ENCODE measurements at places on chromosomes 12 and 14.

DNA sequence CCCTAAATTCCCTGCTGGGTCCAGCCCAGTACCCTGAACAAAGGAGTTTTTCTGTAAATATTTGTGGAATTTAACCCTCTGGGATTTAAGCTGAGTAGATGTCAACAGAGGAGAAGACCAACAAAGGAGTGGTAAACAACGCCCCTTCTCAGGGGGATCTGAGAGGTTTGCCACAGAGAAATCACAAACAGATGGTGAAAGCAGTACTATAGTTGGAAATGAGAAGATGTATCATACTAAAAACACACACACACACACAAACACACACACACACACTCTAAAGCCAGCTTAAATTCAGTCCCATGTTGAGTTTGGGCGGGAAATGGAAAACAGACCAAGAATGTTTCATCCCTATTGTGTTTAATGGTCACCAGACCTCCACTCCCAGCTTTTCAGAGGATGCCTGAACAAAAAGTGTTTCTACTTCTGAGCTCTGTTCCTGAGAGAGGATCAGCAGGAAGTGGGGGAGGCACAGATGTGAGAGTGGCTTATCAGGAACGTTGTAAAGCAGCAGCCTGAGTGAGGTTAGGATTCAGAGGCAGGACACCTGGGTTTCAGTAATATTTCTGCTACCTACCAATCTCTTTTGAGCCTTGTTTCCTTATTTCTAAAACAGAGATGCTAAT, 3.2 kb downstream of the BIN2 start:
- no peak for DNase-seq

DNA sequence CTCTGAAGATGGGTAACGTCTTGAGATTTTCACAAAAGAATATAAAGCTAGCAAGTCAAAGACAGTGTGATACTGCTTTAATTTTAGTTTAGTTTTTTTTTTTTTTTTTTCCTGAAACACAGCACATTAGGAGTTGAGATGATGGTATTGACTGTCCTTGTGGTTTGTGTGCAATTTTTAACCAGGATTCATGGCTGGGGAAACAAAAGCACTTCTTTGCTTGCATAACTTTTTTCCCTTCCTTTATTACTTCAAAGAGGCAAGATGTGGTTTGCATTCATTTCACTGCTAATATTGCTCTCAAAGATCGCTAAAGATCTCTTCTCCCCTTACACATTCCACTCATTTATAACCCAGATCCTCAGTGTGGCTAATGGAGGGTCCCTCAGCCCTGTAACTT, 157.1 kb upstream of the PZP start:
- DNase-seq = no peak

GRCh38 chr14:102708494-102708893, 68.8 kb upstream of the TRAF3 start:
- no peak for DNase-seq

DNA sequence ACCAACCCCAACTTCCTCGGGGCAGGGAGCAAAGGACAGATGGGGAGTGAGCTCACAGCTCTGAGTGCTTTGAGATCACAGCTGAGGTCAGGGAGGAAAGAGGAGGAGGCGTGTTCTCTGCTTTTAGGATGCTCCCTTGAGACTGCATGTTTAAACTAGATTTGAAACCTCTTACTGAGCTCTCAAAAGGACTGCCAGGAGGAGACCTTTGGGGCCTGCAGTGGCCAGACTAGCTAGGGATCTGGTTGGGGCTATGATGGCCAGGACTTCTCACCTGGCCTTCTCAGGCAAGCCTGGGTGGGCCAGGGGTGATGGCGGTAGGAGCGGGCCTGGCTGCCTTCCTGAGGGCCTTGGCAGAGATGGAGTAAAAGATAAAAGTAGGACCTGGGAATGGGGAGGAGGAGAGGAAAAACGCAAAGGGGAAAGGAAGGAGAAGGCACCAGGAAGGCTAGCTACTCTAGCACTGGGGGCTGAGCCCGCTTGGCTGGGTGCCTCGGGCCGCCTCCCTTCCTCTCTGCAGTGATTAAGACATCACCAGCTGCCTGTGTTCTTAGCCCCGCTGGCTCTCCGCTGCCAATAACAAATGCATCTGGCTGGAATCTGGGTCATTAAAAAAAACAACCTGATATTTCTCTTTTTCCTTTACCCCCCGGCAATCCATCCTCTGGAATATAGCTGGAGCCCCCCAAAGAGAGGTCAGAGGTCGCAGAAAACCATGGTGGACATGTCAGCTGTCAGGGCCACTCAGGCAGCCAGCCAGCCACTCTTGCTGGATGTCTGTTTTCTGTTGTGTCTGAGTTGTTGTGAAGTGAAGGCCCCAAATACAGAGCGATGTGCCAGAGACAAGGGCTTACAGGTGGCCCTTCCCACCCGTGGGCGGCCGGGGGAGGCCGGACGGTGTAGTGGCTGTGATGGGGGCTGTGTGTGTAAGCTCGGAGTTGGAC, 141.3 kb downstream of the TSPAN9 start:
- DNase-seq = no peak

- DNase-seq = no peak
Measured at GRCh38 chr14:54672688-54673087, 105.8 kb downstream of the SAMD4A start.

Measured in activated T-helper 9 cell treated with anti-CD3 and anti-CD28 coated beads, Interleukin-2, amount 50 U/mL, for 16 hours (primary cell).